ENCODE measurements at places on chromosomes 7 and 10. TPM values are rescaled to one million over a fixed set of nuclear protein-coding genes. Genes with fewer than 3 reads are reported as not detected.

DNA sequence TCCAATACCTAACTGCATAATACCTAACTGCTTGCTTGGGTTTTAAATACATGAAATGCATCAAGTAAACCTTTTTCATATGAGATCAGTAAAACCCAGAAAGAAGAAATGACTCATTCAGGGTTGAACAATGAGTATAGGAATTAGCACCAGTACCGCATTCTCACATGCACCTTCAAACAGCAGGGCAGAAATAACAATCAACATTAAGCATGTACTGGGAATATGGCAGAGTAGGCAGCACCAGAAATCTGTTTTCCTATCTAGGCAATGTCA lies 850.3 kb upstream of the SORCS1 start:
- DNase-seq, result no peak
- no peaks in the 10 kb centered on the region for H3K4me1 ChIP-seq
- H3K4me3 ChIP-seq, result no peak overlapping the region

The TUBAL3 gene
- total RNA-seq, result 0.19 TPM

The AKR1C4 gene
- 2.0 TPM for total RNA-seq

The LRRN3 gene
- 4.9 TPM for total RNA-seq

Data from type B pancreatic cell (in vitro differentiated cells).